ENCODE measurements at places on chromosomes 13 and 19.

DNA sequence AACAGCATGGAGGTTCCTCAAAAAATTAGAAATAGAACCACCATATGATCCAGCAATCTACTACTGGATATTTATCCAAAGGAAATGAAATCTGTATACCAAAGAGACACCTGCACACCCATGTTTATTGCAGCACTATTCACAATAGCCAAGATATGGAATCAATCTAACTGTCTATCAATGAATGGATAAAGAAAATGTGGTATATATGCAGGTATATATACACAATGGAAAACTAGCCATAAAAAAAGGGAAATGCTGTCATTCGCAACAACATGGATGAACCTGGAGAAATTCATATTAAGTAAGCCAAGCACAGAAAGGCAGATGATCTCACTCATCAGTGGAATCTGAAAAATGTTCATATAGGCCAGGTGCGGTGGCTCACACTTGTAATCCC, 2.5 kb downstream of the ZNF780B start:
- no peak for DNase-seq

GRCh38 chr19:10855879-10856522, 7.8 kb downstream of the C19orf38 start:
- DNase-seq = no peak

- no peak for DNase-seq
Observed at GRCh38 chr19:18809149-18809868, 18.2 kb upstream of the COMP start.

DNA sequence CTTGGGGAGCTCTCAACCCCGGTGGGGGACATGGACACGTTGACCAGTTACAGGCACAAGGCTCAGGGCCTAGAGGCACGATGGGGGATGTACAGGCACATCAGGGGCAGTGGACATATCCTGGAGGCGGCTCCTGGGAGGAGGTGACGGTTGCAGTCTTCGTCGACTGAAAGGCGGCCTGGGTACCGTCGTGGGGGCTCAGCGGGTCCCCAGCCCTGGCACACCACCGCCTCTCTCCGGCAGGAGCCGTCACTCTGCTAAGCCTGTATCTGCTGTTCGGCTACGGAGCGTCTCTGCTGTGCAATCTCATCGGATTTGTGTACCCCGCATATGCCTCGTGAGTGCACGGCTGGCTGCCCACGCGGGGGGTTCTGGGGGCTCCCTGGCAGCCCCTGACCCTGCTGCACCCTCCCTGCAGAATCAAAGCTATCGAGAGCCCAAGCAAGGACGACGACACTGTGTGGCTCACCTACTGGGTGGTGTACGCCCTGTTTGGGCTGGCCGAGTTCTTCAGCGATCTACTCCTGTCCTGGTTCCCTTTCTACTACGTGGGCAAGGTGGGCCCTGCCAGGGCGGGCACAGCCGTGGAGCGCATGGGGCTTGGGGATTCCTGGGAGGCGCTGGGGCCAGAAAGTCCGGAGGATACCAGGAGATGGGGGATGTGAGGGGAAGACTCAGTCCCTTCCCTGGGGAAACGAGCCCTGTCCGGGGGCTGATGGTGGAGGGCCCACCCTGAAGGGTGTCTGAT, 4.2 kb downstream of the REEP6 start:
- DNase-seq = no peak

DNA sequence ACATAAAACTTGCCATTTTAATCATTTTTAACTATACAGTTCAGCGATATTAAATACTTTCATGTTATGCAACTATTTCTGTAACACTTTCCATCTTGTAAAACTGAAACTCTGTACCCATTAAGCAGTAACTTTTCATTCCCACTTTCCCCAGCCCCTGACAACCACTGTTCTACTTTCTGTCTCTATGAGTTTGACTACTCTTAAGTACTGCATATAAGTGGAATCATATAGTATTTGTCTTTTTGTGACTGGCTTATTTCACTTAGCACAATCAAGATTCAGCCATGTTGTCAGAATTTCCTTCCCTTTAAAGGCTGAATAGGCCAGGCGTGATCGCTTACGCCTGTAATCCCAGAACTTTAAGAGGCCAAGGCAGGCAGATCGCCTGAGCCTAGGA, 56.2 kb downstream of the ARHGAP35 start:
- no peak for DNase-seq

- no peak for DNase-seq
Observed at GRCh38 chr13:63381078-63381859, 1965.6 kb upstream of the PCDH20 start.

DNA sequence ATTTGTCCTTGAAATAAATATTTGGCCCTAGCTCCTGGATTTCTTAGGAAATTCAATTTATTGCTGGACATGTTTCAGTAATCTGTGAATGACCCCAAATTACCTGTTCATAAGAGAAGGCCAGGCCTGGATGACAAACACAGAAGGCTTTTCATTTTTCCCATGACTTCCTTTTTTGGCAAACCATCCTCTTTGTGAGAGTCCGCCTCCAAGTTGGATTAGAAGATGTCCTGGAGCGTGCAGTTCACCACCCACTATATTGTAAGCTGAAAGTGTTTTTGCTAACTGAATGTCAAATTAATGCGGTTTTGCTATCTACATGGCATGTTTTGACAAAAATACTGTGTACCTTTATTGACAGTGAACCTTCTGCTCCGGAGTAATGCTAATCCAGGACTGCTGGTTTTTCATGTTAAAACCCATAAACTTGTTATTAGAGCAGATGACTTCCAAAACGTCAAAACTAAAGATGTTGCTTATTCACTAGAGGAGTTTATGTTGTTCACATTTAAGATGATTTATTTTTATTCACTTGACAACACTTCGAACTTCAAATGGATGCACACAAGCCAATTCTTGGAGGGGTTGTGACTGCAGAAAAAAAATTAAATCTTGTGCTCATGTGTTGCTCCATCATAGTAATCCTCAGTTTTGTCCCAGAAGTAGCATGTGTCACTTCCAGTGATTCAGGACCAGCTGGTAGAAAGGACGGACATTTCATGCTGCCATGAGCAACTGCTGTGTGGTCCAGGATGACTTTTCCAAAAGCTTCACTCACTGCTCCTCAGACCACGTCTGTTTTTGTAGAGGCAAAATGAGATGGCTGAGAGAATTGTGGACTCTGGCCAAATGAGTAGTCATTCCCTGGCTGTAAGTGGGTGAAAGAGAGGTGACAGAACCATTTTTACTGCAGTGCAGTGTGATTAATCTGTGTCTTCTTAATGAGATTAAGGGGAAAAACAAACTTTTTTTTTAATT, 71.0 kb downstream of the ITGBL1 start:
- DNase-seq = peak; percentile 10

DNA sequence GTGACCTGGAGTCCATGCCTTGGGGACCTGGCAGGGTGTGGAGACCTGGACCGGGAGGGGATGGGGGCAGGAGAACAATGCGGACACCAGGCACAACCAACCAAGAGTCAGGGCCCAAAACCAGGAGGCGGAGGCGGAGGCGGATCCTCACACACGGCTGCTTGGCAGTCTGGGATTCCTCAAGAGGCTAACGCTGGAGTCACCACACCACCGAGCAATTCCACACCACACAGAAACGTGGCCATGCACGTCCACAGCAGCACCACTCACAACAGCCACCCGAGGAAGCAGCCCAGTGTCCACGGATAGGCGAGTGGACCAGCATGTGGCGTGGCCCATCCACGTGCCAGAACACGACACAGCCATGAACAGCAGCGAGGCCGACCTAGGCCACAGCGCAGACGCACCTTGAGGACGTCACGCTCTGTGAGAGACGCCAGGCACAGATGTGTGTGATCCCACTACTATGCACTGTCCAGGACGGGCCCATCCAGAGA, 17.7 kb downstream of the SBNO2 start:
- no peak for DNase-seq

DNA sequence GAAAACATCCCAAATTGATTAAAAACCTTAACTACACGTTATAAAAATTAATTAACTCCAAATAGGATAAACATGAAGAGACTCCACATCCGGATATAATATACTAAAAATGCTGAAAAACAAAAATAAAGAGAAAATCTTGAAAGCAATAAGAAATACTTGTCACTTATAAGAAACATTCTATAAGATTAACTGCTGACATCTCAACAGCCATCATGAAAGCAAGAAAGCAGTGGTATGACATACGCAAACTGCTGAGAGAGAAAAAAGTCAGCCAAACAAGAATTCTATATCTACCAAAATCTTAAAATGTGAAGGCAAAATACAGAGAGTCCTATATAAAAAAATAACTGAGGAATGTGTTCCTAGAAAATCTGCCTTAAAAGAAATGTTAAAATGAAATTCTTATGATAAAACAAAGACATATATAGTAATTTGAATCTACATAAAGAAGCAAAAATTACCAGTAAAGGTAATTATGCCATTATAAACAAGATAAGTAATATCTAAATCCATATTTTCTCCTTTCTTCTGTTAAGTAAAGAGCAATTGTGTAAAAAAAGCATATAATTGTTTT, 1851.1 kb downstream of the PCDH9 start:
- peak; percentile 20 for DNase-seq

DNA sequence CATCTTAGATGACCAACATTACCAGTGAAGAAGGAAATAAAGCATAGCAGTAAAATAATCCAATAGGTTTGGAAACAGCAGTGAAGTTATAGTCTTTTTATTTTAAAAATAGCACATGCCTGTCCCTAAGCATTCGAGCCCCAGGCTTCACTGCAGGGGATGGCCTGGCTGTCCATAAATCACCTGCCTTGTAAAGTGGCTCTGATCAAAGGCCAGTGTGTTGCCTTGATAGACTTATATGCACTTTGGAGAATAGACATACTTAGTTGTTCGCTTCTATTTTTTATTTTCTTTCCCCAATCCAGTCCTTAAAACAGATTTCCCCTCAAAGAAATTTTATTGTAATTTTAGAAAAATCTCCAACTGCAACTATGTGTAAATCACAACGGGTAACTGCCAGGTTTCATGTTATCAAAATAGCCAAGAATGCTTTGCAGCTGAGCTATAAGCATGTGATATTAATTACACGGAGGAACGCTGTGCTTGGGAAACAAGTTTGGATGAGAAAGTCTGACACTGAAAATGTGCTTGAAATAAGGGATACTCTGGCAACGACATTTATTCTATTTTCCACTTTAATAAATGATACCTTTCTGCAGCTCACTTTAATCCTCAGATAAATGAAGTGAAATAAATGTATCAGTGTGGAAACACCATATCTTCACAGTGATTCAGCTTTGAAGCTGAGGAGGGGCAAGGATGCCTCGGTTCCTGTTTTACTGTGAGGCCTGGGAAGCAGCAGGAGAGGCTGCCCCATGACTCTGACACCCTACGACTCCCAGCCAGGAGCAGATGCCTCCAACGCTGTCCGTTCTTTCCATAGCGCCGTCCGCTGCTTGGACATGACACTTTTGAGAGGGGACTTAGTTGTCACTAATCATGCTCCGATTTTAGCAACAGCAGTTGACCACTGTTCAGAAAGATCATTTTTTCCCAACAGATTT, 5.5 kb upstream of the METTL21C start:
- DNase-seq = peak; percentile 59

DNA sequence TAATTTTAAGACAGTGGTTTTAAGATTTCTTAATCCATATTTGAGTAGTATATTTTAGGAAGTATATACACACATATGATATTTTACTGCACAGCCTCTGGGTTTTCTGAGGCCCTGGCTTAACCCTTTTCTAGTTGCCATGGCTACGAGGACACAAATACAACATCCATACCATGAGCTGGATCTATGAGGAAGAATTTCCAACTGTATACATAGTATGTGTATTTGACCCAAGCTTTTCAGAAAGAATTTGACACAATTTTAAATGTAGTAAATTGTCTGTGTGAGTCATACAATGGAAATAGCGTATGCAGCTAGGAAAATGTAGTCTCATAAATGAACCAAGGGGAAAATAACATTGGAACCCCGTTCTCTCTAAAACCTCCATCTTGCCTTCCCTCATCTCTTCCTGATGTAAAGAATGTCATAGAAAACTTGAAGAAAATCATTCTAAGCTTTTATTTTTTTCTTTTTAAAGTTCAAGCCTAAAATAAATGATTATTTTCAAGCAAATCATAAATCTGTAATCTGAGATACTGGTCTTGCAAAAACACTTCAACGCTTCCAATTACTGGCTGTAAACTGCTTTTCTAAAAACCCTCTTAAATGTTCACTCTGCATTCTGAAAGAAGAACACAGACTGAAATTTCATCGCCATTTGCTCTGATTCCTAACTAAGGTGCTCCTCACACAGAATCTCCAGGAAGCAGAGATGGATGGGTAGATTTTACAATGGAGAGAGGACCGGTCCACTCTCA, 172.4 kb downstream of the LACC1 start:
- DNase-seq = peak; percentile 72

DNA sequence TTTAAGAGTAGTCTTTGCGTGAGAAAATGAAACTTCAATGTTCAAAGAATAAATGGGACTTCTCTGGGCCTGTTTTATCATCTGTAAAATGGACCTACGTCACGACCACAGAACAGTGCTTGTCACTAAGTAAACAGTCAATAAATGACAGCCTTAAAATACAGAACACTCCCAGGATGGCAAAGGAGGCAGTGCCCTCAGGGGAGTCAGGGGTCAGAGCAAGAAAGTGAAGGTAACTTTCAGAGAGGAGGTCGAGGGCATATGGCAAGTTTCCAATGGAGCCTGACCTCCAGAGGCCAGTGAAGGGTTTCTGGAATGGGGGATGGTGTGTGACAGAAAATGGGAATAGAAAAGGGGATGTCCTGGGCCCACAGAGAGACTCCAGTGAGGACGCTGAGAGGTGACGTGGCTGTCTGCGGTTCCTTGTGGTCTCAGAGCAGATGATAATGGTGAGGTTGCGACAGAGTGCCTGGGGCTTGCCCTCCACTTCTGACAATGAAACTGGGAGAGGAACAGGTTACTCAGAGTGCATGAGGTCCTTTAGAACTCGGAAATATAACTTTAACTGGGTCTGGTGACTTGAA, 91.8 kb downstream of the UBL3 start:
- DNase-seq = no peak

GRCh38 chr19:50384685-50385535, 763 bp downstream of the POLD1 start:
- DNase-seq = no peak

GRCh38 chr13:95955719-95956118, 97.5 kb downstream of the UGGT2 start:
- no peak for DNase-seq

DNA sequence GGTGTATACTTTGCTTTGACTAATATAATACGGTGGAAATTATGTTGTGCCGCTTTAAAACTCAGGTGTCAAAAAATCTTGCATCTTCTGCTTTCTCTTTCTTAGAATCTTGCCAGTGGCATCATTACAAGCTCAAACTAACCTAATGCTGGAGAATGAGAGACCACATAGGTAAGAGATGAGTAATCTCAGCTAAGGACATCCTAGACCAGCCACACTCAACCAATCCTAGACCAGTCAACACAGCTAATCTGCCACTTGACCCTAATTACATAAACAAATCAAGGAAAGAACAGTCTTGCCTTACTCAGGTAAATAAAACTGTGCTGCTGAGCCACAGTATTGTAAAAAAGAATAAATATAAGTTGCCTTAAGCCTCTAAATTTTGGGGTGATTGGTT, 1323.9 kb upstream of the SPRY2 start:
- no peak for DNase-seq

GRCh38 chr19:12611361-12611699, 610 bp downstream of the ZNF791 start:
- DNase-seq = peak; percentile 93

- DNase-seq = no peak
Observed at GRCh38 chr13:102197193-102197592, 204.7 kb downstream of the FGF14 start.

- DNase-seq = no peak
Observed at GRCh38 chr13:88862095-88862620, 1191.0 kb downstream of the SLITRK5 start.

GRCh38 chr13:80307401-80307987, 33.4 kb downstream of the SPRY2 start:
- no peak for DNase-seq

- DNase-seq = no peak
Observed at GRCh38 chr19:3831601-3832000, 37.2 kb downstream of the ZFR2 start.
